ENCODE measurements at places on chromosomes 3 and 15. TPM values are rescaled to one million over a fixed set of nuclear protein-coding genes. Genes with fewer than 3 reads are reported as not detected.

DNA sequence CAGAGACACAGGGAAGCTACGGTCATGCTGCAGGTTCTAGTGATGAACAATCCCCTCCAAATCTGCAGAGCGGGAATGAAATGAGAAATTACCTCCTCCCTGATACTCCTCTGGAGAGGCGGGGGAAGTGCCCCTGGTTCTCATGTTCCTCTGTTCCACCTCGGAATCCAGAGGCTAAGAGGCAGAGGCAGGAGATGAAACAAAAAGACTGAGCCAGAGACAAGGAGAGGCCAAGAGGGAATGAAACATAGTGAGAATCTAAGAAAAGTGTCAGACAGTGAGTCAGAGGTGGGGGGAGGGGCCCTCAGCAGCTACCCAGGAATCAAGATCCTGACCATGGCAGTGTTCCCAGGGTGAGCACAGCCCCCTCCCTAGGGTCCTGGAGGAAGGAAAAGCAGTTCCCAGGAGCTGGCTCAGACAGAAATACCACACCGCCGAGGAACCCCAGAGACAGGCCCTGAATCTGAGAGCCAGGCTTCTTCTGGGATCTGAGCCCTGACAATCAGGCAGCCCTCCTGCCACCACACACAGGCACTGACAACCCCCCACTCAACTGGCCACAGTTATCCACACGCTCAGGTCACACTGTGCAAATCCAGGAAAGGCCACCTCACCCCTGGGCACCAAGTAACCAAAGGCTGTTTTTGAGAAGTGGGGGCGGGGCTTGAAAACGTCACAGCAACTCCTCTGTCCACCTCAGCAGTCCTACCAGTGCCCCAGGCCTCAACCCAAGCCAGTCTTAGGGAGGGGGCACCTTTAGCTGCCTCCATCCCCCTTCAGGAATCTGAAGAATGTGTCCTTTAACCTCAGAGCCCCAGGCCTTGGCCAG lies 2.4 kb downstream of the CSRNP1 start:
- DNase-seq: peak; percentile 76
- no peak overlapping the region for H3K27ac ChIP-seq
- H3K4me1 ChIP-seq: peaks cover 34% of the 10 kb centered on the region
- peaks cover 11% of the 10 kb centered on the region for H3K27me3 ChIP-seq

GRCh38 chr3:86837871-86838270 lies 153.1 kb downstream of the VGLL3 start:
- H3K27me3 ChIP-seq: no peaks in the 10 kb centered on the region
- no peak overlapping the region for H3K27ac ChIP-seq
- no peaks in the 10 kb centered on the region for H3K36me3 ChIP-seq
- H3K4me1 ChIP-seq: no peaks in the 10 kb centered on the region
- no peak overlapping the region for H3K4me3 ChIP-seq
- DNase-seq: no peak

- DNase-seq: no peak
- H3K4me3 ChIP-seq: no peak overlapping the region
- H3K27ac ChIP-seq: no peak overlapping the region
- H3K36me3 ChIP-seq: no peaks in the 10 kb centered on the region
- no peaks in the 10 kb centered on the region for H3K4me1 ChIP-seq
These were observed 333.4 kb upstream of the THRB start for GRCh38 chr3:24828011-24828410.

The ARF4 gene
- total RNA-seq: 102 TPM

Data from neural progenitor cell (in vitro differentiated cells).